ENCODE measurements at places on chromosomes 3 and 15.

DNA sequence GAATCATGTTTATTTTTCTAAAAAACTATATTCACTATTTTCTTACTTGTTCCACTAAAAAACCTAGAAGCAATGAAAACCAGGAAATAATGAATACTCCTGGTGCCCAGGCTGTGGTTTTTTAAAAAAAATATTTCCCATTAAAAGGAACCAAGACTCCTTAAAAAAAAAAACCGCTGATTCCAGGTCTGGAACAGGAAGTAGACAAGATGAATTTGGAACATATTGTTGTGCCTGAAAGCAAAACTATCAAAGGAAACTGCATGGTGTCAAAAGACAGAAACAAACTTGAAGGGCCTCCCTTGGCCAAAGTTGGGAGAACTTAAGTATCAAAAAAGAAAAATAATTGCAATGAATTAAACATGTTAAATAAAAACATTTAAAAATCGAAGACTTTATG lies 245.3 kb upstream of the P2RY1 start:
- DNase-seq: no peak

DNA sequence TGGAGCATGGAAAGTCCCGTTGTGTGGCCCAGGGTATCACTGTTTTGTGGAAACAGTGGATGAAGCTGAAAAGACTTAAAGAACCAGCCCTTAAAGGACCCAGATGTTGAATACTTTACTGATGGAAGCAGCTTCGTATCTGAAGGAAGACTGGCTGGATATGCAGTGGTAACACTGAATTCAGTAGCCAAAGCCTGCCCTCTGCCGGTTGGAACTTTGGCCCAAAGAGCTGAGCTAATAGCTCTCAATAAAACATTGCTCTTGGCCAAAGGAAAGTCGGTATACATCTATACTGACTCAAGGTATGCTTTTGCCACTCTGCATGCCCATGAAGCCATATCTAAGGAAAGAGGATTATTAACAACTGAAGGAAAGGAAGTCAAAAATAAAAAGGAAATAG lies 885.4 kb downstream of the PDCD6IP start:
- DNase-seq: peak; percentile 54

GRCh38 chr15:31463521-31464102 lies 137.0 kb downstream of the KLF13 start:
- DNase-seq: peak; percentile 18

- no peak for DNase-seq
Measured at GRCh38 chr3:105823149-105823867, 45.5 kb downstream of the CBLB start.

- DNase-seq: no peak
Measured at GRCh38 chr3:117622171-117622841, 912.7 kb downstream of the TUSC7 start.

GRCh38 chr3:62436785-62437184 lies 63.4 kb upstream of the FEZF2 start:
- DNase-seq: no peak

DNA sequence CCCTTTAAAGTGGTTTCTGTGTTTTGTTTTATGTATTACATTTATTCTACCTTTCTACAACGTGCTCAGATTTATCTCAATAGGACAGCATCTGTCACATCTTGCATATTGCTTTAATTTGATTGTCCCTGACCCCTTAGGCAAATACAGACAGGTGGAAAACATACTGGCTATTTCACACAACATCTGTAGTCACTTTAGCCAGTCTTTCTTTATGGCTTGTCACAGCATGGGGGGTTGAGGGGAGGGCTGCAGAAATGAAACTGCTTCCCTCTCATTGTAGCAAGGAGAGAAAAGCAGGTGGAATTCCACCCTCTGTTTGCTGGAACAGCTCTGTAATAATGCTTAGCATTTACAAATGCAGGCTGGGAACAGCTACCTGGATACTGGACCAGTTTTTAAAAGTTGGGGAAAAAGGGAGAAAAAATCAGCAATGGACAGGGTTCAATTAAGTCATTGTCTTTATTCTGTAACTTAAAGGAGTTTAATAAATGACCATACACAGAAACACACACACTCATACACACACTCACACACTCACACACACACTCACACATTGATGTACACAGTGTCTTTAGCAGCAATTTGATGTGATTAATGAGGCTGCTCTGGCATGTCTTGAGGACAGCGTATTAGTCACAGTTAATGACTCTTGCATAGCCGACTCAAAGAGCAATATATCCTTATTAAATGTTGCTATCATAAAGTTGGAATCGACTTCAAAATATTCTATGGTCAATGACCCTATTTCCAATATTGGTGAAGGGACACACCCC lies 283.7 kb upstream of the GBE1 start:
- no peak for DNase-seq

GRCh38 chr3:59775761-59776325 lies 726.0 kb upstream of the CFAP20DC start:
- no peak for DNase-seq

GRCh38 chr3:153295901-153296300 lies 133.9 kb downstream of the RAP2B start:
- no peak for DNase-seq

DNA sequence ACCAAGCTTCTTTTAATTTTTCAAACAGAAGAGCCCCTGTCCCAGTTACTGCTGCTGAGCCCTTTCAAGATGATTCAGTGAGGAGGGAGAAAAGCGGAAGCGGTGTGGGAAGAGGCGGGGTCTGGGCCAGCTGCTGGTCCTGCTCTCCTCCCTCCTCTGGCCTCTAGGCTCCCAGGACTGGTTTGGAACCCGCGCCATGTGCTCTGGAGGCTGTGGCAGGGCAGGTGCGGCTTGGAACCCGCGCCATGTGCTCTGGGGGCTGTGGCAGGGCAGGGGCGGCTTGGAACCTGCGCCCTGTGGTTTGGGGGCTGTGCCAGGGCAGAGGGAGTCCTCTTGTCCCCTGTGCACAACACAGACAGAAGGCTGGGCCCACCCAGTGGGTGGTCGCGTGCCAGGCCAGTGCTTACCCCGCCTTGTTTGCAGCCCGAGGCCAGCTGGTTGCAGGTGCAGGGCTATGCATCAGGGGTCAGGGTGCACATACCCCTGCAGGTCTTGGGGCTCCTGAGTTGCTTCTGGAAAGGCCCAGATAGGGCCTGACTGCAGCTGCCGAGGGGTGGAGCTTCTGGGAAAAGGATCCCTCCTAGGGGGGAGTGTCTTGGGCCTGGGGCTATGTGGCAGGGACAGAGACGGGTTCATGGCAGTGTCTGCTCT lies 12.2 kb downstream of the ALG1L2 start:
- peak; percentile 40 for DNase-seq

DNA sequence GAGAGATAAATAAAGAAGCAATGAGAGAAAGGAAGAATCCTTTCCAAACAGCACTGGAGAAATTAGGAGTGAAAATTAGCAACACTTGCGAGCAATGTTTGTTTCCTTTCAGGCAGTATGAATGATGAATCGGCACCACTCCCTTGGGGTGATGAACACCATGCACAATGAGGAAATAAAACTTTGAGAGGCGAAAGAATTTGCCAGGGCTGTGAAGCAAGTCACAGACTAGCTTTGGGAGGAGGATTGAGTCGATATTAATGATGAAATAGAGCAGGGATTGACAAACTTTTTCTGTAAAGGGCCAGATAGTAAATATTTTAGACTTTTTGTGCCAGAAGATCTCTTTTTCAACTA lies 237.7 kb downstream of the AGBL1 start:
- no peak for DNase-seq

DNA sequence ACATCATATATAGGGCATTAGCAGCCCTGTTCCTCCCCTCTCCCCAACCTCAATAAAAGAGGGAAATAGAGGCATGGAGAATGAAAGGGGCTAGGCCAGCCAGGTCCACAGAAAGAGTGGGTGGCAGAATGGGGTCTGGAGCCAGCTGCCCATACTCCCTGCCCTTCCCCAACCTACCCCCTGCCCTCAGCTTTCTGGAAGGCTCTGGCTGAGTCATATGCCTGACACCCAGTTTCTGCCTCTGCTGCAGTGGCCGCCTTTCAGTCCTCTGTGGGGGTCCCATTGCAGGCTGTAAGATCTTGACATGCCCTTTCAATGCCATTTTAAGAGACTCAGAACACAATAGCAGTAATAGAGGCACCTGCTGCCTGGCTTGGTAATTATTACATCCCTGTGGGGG lies 95.7 kb downstream of the LINGO1 start:
- no peak for DNase-seq

DNA sequence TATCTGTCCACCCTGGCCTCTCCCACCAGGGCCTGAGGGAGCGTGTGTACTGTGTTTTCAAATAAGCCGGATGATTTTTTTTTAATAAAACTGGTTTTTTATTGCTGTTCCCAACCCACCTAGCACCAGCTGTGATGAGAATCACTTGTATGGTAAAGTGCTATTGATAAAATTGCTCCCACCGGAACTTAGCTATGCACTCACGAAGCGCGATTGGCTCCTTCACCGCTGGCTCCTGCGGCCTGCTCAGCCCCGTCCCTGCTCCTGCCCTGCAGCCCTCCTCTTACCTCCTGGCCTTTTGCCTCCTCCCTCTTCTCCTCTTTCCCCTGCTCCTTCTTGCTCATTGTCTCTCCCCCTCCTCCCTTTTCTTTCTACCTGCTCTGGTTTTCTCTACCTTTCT lies 183.7 kb downstream of the TLE3 start:
- no peak for DNase-seq

- no peak for DNase-seq
Measured at GRCh38 chr15:78727561-78727960, 83.7 kb downstream of the ADAMTS7 start.

GRCh38 chr3:182979674-182980191 lies 605 bp downstream of the DCUN1D1 start:
- peak; percentile 42 for DNase-seq

GRCh38 chr3:196843435-196844110 lies 24.1 kb upstream of the SENP5 start:
- no peak for DNase-seq

DNA sequence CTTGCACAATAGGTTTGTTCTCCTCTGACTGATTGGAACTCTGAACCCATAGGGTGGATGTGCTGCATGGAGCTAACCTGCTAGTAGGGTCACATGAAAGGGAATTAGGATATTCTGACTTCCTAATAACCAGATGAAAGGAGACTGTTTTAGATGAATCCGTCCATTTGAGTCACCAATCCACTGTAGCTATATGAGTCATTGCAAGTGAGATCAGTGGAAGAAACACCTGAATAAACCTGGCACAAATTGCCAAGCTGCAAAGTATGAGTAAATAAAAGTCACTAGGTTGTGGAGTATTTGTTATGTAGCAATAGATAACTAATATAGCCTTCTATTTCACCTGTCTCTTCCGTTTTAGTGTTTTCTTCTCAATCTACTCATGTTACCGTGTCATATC lies 584.4 kb downstream of the PDCD6IP start:
- no peak for DNase-seq

DNA sequence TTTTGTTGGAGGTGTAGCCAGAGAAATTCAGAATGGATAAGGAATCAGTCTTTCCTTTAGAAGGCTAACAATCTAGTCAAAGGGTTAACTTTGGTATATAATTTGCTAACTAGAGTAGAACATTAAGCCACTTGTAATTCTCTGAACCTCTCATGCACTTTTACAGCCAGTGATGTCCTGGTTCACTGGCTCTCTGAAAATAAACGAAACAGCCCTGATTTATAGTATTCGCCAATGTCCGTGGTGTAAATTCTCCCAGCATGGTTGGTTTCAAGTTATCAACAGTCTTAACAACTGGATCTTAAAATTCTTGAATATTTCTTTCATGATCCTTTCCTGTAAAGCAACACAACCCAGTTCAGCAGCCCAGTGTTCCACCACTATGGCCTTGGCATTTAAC lies 500.4 kb upstream of the CDIN1 start:
- DNase-seq: no peak

DNA sequence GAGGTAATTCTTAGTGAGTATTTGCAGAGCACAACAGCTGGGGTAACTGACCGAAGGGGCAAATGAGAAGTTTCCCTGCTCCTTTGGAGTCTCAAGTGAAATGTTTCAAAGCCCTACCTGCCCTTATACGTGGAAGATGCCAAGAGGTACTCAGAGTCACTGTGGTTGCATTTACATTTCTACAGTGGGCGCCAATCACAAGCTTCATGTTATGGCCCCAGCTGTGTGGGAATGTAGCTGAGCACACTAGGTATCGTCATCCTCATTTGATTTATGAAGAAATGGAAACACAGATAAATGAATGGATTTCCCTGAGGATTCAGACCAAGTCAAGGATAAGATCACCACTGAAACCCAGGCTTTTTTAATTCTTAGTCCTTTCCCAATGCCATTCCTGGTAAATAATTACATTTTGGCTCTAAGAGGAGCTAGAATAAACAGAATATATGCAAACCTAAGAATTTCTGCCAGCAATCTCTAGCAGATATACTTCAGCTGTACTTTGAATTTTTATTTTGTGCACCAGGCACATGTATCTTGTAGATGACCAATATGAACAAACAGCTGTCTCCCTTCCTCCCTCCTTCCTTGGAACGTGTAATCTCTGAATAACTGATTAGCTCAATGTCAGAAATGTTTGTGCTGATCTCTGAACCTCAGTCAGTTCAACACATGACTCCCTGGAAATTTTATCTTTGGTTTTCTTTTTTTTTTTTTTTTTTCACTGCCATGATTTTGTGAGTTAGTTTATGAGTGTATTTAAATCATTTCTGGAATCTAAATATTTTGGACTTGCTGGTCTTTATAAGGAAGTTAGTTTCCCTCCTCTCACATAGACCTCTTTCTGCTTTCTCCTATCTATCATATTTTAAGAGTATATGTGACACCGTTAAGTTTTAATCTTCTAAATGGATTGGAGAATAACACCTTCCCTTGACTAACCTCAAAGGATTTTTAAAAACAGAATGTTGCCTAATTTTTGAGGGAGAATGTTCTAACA lies 69.2 kb downstream of the MAP2K5 start:
- DNase-seq: no peak

GRCh38 chr15:39922462-39923092 lies 2.5 kb upstream of the GPR176 start:
- DNase-seq: no peak

DNA sequence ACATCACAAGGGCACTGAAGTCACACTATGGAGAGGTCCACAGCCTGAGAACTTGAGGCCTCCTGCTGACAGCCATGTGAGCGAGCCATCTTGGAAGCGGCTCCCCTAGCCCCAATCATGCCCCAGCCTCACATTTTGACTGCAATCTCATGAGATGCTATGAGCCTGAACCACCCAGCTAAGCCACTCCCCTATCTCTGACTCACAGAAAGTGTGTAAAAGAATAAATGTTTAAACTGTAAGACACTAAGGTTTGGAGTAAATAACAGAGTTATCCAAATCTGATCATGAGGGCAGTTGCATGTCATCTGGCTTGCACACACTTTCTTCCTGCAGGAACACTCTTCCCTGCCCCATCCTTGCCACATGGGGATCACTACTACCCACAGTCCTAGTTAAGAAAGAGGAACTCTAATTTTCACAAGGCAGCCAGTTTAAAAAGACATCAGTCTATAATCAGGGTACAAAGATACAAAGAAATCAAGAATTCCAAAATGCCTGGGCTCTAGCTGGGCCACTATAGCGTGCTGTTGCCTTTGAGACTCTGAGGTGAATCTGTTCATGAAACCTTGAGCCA lies 494.2 kb downstream of the FOXP1 start:
- DNase-seq: no peak

GRCh38 chr3:141828890-141829289 lies 47.6 kb upstream of the ATP1B3 start:
- DNase-seq: no peak

Data from stimulated activated CD8-positive, alpha-beta memory T cell treated with anti-CD3 and anti-CD28 coated beads, Interleukin-4, amount 100 ng/mL, for 48 hours (primary cell).